ENCODE measurements at places on chromosomes 5 and 9.

DNA sequence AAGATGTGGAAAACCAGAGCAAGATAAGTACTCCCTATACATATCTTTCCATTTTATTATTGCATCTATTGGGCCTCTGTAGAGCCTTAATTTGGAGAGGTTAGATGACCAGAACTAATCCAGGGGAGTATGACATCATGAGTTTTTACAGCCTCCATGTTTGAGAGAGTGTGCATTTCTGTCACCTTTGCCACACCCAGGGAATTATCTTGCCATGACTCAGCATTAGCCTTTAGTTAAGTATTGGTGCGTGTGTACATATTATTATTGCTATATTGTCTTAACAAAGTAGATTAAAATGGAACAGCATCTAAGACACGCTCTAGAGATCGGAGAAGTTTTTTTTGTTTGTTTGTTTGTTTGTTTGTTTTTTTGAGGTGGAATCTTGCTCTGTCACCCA is 27.6 kb downstream of the DIMT1 start:
- DNase-seq, result no peak

- DNase-seq, result no peak
Measured at GRCh38 chr5:131022811-131023497, 142.1 kb downstream of the HINT1 start.

GRCh38 chr5:135589152-135589551 is 10.4 kb upstream of the CXCL14 start:
- DNase-seq, result no peak

DNA sequence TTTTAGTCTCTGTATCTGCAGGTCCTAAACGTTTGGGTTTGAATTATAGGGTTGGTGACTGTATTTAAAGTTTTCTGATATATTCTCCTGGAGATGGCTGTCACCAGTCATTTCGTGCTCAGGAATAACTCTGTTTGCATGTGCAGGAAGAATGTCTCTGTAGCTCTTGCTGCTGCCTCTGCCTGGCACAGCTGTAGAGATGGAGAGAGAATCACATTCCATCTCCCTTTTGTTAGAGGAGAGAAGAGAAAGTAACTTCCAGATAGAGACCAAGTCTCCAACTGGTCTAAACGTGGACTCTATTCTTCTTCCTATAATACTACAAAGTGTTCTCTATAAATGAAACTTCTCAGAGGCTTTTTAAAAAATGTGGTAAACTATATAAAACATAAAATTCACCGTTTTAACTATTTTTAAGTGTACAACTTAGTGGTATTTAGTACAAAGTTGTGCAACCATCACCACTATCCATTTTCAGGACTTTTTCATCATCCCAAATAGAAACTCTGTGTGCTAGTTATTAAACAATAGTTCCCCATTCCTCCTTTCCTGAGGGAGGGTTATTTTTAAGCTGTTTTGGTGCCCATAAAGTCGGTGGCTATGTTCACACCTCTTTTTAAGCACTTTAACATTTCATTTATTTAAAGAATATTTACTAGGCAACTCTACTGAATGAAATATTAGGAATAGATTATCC is 20.7 kb upstream of the STARD4 start:
- no peak for DNase-seq

- no peak for DNase-seq
Measured at GRCh38 chr9:130912932-130913598, 16.5 kb upstream of the QRFP start.

- peak; percentile 57 for DNase-seq
Measured at GRCh38 chr5:58794875-58795274, 212.0 kb downstream of the RAB3C start.

DNA sequence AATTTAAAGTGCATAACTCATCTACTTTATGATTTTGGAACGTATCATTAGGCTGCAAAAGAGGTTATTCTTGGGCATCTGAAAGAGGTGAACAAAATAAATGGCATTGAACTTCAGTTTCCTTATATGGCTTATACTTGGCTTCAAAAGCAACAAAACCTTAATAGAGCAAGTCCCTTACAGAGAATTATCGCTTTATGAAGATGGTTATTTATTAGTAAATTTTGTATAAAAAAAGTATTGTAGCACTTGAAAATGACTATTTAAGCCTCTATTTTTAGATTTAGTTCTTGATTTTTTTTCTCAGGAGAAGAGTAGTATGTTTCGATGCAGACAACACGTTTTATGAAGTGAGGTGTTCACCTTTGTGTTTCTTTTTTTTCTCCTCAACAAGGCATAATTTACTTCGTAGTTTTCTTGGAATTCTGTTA is 2.0 kb downstream of the ERBIN start:
- DNase-seq, result no peak

GRCh38 chr5:6678385-6678784 is 34.8 kb upstream of the TENT4A start:
- DNase-seq, result no peak

- DNase-seq, result no peak
Measured at GRCh38 chr5:126811515-126812198, 34.7 kb downstream of the LMNB1 start.

- no peak for DNase-seq
Measured at GRCh38 chr9:95506428-95506677, 10.4 kb downstream of the PTCH1 start.

GRCh38 chr9:20989923-20990341 is 41.5 kb downstream of the HACD4 start:
- no peak for DNase-seq

DNA sequence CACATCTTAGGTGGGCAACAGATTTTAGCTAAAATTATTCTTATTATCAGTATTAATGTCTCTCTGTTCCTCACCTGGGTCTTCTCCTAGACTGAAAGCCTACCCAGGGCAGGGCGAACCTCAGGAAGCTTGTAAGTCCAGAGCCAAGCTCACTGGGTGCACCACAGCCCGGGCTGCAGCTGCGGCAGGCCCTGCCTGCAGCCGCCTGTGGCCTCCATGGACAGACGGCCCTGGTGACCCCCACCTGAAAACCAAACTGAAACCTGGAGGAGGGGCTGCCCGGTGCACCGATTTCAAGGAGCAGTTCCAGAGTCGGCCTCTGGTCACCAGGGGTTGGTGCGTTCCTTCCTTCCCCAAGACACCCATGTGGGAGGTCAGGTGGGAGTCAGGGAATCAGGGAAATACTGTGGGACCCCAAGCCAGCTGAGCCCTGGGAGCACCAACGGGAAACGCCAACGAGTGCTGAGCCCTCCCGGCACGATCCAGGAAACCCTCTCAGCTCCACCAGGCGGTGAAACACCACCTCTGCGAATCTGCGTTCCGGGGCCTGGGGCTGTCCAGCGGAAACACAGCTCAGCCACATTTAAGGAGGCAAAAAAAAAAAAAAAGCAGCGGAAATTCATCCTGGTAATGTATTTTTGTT is 68.6 kb upstream of the PPP1R26 start:
- DNase-seq, result no peak

- DNase-seq, result no peak
Measured at GRCh38 chr5:134511796-134512660, 13.4 kb upstream of the JADE2 start.

DNA sequence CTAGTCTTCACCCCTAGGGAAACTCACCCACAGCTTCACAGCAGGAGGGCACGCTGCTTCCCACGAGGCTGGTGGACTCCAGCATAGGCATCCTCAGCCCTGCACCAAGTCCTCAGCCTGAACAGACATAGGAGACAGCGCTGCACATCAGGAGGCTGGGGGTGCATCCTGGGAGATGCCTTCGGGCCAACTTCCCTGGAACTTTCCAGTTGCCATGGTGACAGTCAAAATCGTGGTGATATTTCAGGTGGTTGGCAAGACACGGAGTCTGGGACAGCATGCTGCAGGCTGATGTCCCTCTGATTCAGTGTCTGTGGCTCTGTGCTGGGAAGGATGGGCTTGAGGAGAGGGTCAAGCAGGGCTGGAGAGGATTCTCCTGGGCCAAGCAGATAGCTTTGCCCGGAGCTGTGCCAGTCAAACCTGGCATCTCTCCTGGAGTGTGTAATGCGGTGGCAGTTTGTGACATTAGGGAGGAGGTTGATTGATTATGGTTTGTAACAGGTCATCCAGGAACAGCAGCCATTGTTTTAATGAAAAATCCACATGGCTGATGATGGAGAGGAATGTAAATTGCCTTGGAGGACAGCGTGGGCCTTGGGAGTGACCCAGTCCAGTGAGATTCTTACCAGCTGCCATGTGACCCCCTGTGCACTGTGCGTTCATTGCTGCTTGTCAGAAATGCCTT is 35.6 kb upstream of the SEMA4D start:
- no peak for DNase-seq

DNA sequence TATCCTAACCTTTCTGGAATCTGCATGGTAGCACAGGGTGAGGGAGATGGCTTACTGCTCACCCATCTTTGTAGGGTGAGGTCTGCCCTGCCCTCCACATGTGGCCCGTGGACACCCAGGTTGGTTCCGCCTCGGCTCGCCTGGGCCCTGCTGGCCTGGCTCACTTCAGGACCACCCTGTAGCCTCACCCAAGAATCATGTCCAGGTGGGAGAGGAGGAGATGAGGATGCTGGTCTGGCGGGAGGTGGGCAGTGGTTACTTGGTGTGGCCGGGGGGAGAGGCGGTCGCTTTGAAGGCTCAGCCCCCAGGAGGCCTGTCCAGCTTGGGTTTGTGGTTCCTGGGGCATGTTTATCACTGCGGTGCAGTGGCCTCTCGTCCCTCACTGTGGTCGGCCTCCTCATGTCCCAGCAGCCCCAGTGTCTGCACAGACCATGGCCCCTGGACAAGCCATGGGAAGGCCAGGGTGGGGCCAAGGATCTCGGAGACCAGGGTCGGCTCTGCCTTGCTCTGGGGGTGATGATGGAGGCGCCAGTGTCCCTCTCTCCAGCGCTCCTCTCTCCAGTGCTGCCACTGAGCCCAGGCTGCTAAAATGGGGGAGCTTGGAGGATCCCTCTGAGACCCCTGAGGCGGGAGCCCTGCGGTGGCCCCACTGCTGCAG is 4.6 kb downstream of the OBP2B start:
- peak; percentile 20 for DNase-seq

- DNase-seq, result no peak
Measured at GRCh38 chr9:110691002-110691549, 22.5 kb downstream of the MUSK start.

GRCh38 chr9:97830884-97831829 is 21.9 kb upstream of the FOXE1 start:
- DNase-seq, result no peak

GRCh38 chr5:139385061-139386049 is 2.3 kb upstream of the SLC23A1 start:
- DNase-seq, result no peak

GRCh38 chr5:138966236-138966985 is 91.3 kb upstream of the LRRTM2 start:
- DNase-seq, result no peak

- no peak for DNase-seq
Measured at GRCh38 chr5:98144116-98144515, 629.3 kb upstream of the RGMB start.

GRCh38 chr9:81032030-81032572 is 657.2 kb downstream of the TLE1 start:
- no peak for DNase-seq

DNA sequence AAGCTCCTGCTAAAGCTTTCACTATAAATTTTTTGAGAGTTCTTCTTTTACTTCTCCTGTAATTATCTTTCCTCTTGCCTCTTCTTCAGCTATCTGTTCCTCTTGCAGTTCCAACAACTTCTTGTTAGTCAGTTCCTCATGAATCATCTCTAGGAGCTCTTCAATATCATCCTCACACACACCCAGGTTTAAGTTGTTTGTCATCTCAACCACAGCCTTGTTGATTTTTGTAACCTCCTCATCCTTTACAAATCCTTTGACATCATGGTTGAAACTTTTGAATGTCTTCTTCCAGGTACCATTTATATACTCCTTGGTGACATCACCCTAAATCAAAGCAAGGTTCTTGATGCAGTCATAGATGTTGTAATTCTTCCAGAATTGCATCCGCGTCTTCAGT is 106.3 kb upstream of the MAMDC2 start:
- DNase-seq, result no peak

- DNase-seq, result no peak
Measured at GRCh38 chr5:131758520-131758900, 38.3 kb downstream of the FNIP1 start.

DNA sequence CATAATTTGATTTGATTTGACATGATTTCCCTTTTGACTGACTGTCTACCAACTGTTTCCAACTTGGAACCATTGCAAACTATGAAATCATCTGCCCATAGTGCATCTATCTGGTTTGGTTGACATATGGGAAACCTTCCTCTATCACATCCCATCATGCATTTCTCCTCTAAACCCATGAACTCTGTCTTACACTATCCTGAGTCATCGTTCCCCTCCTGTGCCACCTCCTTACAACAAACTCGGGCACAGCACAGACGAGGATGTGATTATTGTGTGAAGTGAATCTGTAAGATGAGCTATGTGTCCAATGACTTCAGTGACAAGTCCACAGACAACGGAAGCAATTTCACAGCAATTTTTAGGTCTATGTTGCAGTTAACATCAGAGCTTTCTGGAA is 126.1 kb downstream of the NPR3 start:
- DNase-seq, result no peak

- no peak for DNase-seq
Measured at GRCh38 chr9:13002740-13003139, 227.9 kb downstream of the LURAP1L start.

DNA sequence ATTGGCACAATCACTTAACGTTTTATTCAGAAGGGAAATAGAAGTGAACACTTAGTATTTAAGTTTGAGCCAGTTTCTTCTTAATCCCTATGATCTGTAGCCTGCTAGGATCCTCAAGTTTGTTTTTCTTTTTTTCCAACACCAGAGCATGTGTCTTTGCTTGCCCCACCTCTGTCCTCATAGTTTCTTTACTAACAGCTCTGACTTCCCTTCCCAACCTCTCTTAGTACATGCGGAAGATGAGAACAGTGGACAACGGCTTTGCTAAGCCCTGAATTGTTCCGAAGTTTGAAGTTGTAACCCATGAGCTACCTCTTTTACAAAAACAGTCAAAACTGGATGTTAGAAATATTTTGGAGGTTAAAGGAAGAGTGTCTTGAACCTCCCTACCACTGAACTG is 61.7 kb upstream of the TAF11L2 start:
- DNase-seq, result no peak

DNA sequence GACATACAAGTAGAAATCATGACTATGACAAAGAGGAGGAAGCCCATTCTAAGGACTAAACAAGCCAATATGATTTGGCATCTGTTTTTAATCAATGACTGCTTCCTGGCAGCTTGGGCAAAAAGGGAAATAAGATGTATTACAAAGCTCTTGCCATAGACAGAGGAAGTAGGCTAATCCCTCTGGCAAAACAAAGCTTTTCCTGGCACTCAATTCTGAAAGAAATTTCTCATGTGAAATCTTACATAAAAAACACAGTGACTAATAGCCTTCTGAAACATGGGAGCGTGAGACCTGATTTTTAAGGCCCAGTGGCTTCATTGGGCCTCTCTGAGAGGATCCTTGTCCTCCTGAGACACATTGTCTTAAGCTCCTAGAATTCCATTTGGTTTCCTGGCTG is 93.6 kb downstream of the COL23A1 start:
- DNase-seq, result no peak

GRCh38 chr5:109230369-109230768 is 179.4 kb downstream of the PJA2 start:
- no peak for DNase-seq
